ENCODE measurements at places on chromosomes 4 and X. TPM values are rescaled to one million over a fixed set of nuclear protein-coding genes. Genes with fewer than 3 reads are reported as not detected.

DNA sequence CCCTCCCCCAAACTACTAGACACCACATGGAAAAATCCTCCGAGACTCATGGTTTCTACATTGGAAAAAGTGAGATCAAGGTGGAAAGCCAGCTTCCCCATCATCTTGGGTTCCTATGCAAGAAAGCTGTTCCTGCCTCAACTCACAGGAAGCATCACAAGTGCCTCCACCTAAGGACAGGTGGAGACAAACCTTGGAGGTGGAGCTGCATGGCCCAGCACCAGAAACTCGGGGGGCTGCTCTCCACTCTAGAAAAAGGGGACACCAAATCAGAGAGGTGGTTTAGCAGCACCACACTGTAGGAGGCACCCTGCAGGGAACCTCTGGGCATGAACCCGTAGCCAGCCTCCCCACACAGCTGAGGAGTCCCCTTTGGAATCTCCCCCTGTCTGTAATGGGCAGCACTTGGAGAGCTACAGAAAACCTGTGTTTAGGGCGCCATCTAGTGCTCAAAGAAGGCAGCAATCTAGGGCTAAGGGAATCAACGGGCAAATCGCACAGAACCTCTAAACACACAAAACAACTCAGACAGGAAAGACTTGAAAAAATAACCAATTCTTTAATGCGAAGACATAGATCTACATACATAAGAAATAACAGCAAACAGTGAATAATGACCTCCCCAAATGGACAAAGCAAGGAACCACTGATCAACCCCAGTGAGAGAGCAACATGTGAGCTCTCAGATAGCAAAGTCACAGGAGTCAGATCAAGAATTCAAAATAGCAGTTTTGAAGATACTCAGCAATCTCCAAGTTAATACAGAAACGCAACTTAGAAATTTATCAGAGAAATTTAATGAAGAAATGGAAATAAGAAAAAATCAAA lies 37.0 kb upstream of the ZBTB33 start:
- peak; percentile 43 for DNase-seq

DNA sequence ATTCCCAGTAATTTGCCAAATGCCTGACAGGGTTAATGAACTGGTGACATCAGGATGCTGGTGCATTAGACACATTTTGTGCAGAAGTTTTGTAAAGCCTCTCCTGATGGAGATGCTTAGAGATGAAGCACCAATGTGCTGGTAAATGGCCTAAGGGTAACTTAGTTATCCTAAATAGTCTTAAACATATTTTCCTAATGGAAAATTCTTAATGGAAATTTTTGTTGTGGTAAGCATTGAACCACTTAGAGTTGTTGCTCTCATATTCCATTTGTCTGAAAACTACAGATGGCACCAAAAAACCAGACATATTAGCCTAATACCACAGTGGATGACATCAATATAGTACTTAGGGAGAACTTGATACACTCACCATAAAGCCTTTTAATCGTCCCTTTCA lies 154.5 kb upstream of the ANK2 start:
- no peak for DNase-seq

GRCh38 chrX:150602743-150603142 lies 34.3 kb downstream of the MTM1 start:
- DNase-seq = no peak

DNA sequence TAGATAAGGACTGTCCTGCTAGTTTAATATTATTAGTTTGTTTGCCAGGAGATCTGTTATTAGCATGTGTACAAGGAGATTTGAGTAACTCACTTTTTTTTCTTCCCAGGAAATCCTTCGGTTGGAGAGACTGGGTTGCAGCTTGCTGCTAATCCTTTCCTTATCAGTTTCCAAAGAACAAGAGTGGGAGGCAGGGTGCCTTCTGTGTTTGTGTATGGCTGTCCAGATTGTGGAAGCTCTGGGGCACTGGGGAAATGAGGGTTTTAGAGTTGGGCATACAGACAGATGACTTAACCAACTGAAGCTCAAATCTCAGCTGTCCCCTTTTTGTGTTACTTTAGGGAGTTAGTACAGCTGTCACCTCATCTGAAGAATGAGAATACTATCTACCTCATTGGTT lies 12.6 kb upstream of the SUPT20HL1 start:
- no peak for DNase-seq

- DNase-seq = no peak
These were observed 20.3 kb downstream of the RGN start for GRCh38 chrX:47098338-47099094.

GRCh38 chrX:18051690-18052089 lies 169.0 kb downstream of the BEND2 start:
- DNase-seq = no peak

DNA sequence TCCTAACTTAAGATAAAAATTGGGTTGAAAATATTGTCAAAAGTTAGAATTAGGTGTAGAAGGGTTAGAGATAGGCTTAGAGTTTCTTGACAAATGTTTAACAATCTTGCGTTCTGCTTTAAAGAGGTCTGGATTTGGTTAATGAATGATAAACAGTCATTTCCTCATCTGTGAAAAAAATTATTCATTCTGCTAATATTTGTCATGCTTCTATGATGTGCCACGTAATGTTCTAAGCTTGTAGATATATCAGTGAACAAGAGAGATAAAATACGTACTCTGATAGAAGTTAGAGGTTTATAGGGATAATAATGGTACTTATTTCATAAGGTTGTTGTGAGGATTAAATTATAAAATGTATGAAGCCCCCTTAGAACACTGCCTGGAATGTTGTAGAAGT lies 443.0 kb upstream of the GALNT7 start:
- no peak for DNase-seq

DNA sequence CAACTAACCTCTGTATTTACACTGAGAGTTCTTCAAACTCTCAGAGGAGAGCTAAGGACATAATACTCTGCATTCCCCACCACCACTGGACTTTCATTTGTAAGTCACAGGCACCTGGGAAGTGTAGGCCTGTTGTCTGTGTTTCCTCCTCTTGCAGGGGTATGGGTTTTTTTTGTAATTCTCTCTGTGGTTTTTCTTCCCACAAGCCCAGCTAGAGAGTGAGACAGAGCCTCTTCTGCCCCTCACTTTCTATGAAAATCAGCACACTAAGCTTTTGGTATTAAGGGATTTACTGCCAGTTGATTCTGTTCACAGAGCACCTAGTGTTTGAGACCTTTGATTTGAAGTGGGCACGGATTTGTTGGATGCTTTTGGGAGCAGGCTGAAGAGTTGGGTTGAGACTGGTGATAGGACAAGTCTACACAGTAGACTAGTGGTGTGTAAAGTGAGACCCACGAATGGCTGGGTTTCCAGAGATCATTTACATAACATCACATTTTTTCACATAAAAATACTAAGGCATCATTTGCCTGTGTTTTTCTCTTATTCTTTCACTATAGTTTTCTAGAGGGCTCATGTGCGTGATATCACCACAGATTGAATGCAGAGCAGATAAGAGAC lies 28.9 kb upstream of the WDR17 start:
- no peak for DNase-seq

DNA sequence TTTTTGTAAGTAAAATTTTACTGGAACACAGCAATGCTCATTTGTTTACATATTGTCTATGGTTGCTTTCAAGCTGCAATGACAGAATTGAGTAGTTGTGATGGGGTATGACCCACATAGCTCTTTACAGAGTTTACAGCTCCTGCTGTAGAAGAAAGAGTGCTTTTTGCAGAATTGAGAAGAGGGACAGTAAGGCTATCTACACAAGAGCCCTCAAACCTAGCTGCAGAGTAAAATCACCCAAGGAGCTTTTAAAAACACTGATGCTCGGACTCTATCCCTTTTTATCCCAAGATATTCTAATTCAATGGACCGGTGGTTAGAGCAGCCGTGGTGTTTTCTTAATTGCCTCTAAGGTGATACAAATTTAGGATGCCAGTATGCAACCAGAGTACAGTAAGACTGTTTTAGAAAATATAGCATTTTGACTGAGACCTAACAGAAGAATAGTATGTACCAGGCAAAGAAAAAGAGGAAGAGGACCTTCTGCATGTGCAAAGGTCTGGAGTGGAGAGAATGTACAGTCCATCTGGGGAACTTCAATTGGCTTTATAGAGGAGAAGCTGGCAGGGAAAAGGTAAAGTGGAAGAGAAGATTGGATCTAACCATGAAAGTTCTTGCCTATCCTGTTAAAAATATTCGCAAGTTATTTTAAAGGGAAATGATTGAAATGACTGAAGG lies 663.6 kb upstream of the CPEB2 start:
- no peak for DNase-seq

GRCh38 chrX:156004256-156004655 lies 6.8 kb downstream of the IL9R start:
- DNase-seq = no peak

- DNase-seq = peak; percentile 46
These were observed 31.5 kb upstream of the IL21 start for GRCh38 chr4:122652379-122652778.

DNA sequence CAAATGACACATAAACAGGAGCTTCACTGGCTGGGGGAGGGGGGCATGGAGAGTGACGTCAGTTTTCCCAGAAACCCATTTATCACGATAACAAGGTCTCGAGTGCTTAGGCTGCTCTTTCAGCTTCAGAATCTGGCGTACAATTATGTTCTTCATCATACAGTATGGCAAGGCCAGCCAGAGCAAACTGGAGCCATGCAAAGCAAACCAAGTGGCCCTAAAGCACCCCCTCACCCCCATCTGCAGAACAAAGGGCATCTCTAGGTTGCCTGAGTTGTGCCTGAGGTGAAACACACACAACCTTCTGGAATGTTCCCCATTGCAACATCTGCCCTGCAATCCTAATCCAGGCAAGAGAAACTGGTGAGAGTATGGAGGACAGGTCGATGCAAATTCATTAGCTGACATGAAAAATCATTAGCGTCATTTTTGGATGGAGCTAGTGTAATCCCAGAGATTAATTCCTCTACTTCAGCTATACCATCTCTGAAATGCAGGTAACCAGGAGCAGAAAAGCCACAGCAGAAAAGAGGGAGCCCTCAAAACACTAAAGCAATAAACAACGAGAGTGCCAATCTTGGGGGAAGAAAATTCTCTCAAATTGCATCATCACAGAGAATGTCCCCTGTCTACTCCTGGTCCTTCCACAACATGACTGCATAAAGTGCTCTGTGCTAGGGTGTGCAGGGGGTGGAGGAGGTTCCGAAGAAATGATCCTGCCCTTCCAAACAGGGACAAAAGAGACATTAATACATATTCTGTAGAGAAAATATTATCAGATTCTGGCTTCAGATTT lies 1.8 kb downstream of the SEPTIN6 start:
- no peak for DNase-seq

DNA sequence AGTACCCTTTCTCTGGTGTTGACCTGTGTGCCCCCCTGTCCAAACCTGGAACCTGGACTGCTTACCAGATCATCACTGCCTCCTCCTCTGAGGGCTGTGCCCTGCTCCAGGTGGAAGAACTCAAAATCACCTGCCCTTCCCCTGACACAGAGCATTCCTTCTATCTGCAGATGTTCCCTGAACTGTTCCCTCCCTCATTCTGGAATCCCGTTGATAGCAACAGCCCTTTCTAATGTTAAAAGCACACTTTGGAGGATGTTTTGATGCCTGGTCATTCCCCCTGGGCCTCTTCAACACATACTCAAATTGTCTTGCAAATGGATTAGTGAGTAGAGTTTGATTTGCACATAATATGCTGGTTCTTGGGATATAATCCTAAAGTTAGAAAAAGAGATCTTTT lies 225.8 kb downstream of the FGF13 start:
- no peak for DNase-seq

- DNase-seq = no peak
These were observed 52.8 kb downstream of the FAM47C start for GRCh38 chrX:37060999-37061398.

CLCN4 gene
- total RNA-seq = 3.6 TPM

KCTD8 gene
- total RNA-seq = 3.9 TPM

RAB39B gene
- total RNA-seq = 3.5 TPM

SLC10A4 gene
- not detected for total RNA-seq

FAM236A gene
- total RNA-seq = not detected

COL4A6 gene
- 34.6 TPM for total RNA-seq

NXF2B gene
- total RNA-seq = not detected
